ENCODE measurements at places on chromosomes 4 and X.

- DNase-seq = no peak
These were observed 82.7 kb downstream of the SORCS2 start for GRCh38 chr4:7275067-7275466.

DNA sequence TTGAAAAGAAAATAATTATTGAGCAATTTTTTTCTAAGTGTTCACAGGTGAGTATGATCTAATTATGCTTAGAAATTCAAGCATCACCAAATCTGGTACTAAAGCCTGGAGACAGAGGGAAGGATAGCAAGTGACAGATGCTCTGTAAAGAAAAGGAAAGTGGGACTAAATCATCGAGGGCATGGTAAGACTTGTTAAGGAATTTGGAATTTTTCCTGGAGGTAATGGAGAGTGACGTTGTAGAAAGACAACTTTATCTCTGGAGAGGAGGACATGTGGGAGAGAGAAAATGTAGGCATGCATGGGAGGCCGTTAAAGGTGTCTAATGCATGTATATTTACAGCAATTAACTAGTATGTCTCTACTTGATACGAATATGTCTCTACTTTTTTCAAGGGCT lies 333.2 kb upstream of the ATOH1 start:
- no peak for DNase-seq

GRCh38 chr4:9812501-9813340 lies 31.3 kb downstream of the DRD5 start:
- DNase-seq = no peak

DNA sequence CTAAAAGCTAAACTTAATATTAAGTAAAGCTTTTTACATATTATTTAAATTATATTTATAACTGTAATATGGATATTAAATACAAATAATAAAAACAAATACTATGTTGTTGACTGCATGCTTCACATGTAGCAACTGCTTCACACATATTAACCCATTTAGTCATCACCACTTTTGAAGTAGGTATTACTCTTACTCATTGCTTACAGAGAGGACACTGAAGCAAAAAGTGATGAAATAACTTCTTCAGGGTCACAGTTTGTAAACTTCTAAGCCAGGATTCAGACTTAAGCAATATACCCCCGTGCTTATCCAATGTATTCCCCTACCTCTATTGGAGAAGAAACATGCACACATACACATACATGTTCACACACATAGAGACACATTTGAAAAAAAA lies 166.6 kb downstream of the DKK2 start:
- DNase-seq = no peak

DNA sequence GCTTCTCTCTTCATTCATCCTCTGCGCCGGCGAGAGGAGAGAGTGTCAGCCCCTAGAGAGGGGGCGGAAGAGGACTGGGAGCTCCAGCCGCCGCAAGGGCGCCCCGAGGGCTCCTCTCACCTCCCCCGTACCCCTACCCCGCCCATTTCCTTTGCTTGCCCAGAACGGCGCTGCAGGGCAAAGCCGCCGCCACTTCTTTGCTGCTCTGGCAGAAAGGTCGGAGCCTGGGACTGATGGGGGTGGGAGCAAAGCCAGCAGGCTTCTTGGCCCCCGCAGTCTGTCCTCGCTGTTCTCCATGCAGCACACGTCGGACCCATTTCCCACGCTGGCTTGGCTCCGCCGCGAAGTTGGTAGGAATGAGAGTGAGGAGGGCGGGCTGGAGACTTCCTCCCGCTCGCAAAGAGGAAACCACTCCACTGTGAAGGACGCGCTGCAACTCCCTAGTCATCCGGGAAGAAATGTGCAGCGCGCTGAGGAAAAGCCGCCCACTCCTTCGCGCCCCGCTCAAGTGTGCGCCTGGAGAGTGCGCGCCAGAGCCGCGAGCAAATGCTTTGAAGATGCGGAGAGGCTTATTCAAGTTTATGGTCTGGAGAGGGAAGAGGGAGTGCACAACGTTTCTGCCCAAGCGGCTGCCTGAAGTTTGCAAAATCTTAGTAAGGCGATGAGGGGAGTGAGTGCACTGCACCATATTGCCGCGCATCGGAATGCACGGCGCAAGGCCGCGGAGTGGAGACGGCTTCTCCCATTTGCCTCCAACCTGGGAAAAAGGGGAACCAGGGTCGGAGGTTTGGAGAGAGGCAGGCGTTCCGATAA lies 2.8 kb upstream of the PCDH7 start:
- peak; percentile 40 for DNase-seq

DNA sequence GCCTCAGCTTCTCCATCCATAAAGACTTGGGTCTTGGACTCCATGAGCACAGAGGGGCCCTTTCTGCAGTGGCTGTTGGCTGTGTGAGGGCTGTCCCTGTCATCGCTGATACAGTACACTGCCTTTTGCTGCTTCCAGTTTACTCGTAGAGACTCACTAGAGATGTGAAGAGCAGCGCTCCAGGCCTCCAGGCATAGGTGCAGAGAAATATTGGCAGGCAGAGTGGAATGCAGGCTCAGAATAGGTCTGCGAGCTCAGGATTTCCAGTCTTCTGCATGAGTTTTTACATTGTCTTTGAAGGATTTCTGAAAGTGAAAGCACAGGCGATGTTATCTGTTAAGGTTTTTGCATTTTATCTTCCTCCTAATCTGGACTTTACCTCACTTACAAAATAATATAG lies 97.4 kb downstream of the AASDH start:
- DNase-seq = no peak

- no peak for DNase-seq
These were observed 24.7 kb downstream of the ETNPPL start for GRCh38 chr4:108738003-108738706.
